ENCODE measurements at places on chromosomes 11 and 22.

DNA sequence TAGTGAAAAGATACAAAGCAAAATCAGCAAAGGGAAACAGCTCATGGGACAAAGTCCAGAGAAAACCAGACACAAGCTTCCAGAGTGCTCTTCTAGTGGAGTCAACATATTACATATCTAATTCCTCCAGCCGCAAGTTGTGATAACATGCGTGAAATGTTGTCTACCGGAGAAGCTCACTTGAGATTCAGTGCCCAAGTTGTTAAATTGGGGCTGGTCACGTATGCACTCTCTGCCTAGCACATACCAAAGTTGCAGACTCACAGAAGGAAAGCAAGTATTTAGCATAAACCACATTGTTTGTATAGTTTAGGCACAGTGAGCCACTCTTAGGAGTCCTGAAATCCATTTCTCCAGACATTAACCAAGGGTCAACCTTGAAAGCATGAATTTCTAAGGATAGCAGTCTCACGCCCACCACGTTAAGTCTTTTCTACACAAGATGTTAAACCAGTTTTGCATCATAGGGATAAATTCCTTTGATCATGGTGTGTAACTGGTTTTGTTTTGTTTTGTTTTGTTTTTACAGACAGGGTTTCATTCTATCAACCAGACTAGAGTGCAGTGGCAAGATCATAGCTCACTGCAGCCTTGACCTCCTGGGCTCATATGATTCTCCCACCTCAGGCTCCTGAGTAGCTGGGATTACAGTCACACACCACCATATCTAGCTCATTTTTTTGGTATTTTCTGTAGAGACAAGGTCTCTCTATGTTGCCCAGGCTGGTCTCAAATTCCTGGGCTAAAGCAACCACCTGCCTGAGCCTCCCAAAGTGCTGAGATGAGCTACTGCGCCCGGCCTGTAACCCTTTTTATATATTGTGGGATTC, 39.5 kb upstream of the EP300 start:
- no peak for DNase-seq

GRCh38 chr11:47864901-47865300, 16.8 kb upstream of the NUP160 start:
- no peak for DNase-seq

- DNase-seq: no peak
Observed at GRCh38 chr11:69947059-69947792, 128.0 kb upstream of the FGF3 start.

DNA sequence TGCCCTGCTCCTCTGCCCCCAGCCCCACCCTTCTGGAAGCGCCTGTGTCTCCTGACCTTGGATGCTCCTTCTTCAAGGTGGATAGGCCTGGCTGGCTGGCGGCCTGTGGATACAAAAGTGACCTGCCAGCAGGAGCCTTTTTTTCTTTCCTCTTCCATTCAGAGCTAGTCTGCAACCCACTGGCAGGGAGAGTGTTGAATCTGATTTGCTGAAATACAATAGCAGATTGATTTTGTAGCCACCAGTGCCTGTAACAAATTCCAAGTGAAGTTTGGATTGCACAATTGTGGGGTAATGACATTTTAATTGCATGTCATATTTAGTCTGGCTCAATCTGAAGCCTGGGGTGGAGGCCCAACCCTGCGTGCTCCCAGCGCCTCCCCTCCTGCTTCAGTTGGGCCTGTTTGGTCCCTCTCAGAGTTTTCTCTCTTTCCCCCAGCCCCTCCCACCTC, 97.2 kb downstream of the GRIK4 start:
- DNase-seq: no peak

GRCh38 chr11:93783765-93784144, 327 bp upstream of the MED17 start:
- DNase-seq: no peak

DNA sequence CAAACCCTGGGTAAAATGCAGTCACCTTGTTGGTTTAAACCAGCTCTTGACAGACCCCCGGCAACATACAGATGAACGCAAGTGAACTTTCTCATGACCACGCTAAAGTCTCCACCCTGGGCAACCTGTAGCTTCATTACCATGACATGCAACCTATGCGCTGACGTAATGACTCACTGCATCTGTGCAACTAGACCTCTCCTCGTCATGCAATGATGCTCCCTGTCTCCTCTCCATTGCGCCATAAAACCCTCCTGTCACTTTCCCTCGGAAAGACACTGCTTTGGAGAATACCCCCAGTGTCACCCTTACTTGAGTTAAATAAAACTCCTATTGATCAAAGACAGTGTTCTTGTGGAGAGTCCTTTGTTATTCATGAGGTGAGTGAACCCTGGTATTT, 52.5 kb downstream of the RCN1 start:
- DNase-seq: no peak

DNA sequence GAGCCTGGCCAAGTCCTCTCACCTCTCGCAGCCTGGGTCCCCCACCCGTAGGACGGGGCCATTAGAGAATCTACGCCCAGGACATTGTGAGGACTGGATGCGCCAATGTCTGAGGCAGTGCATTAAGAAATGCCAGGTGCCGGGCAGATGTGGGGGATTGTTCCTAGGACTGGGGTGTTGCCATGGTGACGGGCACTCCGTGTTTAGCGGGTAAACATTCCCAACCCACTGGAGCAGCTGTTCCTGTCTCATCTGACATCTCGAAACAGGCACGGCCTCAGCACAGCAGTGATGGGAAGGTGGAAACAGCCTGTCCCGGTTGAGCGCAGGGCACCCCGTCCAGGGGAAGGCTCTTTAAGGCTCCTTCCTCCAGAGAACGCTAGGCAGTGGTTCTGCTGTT, 99.6 kb upstream of the RTL6 start:
- DNase-seq: no peak

DNA sequence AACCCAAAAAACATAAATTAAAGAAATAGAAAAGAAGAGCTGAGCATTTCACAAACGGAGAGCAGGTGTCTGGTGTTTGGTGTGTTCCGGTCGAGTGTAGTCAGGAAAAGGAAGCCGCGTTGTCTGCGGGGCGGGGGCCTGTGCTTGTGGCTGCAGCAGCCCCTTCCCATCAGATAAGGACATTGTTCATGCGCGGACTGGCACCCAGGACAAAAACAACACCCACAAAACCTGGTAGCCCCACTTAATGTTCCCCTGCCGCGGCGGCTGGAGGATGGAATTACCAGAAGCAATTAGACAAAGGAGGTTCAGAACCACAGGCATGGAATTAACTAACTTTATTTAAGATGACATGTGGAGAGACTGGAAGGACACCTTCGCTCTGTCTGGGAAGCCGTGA, 29.9 kb downstream of the KRTAP5-5 start:
- no peak for DNase-seq

GRCh38 chr22:17115945-17116565, 5.1 kb downstream of the TMEM121B start:
- DNase-seq: no peak

DNA sequence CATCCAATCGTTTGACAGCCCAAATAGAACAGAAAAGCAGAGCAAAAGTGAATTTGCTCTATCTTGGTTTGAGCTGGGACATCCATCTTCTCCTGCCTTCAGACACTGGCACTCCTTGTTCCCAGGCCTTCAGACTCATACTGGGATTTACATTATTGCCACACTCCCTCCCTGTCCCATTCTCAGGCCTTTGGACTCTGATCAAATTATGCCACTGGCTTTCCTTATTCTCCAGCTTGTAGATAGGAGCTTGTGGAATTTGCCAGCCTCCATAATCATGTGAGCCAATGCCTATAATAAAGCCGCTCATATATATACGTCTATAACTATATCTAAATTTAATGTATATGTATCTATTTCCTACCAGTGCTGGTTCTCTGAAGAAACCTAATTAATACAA, 568.3 kb upstream of the KIRREL3 start:
- DNase-seq: no peak

GRCh38 chr11:25527841-25528240, 804.1 kb upstream of the ANO3 start:
- no peak for DNase-seq

DNA sequence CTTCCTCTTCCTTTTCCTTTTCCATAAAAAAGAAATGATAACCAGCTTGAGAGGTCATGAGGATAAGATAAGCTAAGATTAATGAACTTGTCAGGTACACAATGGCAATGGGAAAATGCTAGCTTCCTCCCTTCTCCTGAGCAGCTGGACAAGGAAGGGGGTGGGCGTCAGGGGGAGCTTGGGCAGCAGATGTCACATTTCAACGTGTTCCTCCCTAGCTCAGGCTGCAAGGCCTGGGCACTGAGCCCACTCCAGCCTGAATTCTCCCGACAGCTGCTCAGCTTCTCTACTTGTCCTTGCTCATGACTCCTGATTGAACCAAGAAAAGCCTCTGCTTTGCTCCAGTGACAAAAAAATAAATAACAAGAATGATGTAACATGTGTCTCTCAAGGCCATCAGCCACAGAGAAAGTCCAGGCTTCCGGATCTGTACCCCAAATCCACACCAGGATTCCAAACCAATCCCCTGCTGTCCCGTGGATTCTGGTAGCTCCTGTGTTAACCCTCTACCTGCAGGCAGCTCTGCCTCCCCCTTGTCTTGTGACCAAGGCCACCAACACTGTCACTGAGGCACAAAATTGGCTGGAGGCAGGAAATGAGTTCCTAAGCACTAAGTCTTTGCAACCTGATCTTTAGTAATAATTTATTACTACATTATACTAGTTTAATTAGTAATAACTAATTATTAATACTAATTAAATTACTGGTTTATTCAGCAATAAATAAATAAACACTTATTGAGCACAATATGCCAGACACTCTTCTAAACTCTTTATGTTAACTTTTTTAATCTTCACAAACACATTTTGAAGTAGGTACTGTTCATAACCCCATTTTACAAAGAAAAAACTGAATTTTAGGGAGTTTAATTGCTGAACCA, 146.5 kb downstream of the CCDC34 start:
- no peak for DNase-seq

- DNase-seq: no peak
Observed at GRCh38 chr11:100816823-100817222, 129.7 kb downstream of the ARHGAP42 start.

DNA sequence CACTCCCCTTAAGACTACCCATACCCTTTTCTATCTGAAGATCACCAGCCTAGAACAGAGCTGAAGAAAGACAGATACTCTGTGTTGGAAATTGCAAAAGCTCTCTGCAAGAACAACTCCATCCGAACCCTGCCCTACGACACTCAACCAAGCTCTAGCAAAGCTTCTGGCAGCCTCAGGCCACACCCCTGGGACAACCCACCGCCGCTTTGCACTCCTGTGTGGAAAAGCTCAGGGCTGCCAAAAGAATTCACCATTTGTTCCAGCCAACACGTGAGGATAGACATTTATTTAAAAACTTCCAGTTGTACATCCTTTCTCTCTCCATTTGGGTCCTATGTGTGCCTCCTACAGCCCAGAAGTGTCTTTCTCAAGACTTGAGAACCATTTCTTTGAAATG, 62.4 kb upstream of the CD5 start:
- no peak for DNase-seq

- DNase-seq: no peak
Observed at GRCh38 chr22:27846910-27847309, 45.4 kb upstream of the MN1 start.

DNA sequence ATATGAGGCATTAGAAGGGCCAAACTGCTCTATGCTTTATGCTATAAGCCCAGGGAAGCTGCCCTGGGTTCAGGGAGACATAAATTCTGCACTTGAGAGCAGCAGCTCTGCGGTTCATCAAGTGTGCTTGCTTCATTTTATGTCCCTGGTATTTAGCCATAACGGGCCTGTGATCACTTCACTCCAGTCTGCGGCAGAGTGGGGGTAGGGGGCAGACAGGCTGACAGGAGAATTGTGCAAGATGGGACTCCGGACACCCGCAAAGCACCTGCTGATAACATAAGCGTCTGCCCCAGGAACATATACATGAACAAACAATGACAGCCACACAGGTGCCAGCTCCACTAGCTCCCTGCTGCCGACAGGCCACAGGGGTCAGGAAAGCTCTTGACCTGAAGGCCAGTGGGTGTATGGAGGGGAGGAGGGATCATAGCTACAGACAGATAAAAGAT, 56.1 kb downstream of the SMCO4 start:
- no peak for DNase-seq

- DNase-seq: no peak
Observed at GRCh38 chr11:12202661-12203310, 92.4 kb downstream of the MICAL2 start.

DNA sequence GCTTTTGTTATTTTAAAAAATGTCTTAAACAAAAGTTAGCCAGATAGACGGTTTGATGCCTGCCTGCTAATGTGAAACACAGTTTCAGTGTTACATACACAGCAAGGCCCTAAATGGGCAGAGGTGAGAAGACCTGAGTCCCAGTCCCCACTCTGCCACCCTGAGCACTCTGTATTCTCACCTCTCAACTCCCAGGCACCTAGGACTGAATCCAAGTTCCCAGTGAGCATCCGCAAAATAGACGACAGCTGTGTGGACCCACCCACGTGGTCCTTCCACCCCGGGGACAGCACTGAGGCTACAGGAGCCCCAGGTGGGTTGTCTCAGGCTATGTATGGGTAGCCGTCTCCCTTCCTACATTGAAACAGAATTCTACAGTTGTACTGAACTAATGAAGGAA, 111.5 kb downstream of the RPL27A start:
- no peak for DNase-seq

DNA sequence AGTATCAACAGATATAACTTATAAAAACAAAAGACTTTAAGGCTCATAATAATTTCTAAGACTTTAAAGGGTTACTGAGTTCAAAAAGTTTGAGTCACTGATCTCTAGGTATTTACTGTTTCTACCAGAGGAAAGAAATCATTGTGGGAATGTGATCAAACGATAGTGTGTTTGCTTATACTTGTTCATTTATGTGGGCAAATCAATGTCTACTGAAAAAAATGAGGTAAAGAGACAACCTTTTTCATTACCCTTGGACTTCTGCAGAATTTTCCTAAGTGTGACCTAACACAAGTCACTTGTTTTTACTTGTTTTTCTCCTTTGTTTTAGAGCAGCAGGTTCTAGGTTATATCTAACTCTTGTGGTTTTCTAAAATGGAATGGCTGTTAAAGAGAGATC, 65.4 kb downstream of the PRR5L start:
- no peak for DNase-seq

DNA sequence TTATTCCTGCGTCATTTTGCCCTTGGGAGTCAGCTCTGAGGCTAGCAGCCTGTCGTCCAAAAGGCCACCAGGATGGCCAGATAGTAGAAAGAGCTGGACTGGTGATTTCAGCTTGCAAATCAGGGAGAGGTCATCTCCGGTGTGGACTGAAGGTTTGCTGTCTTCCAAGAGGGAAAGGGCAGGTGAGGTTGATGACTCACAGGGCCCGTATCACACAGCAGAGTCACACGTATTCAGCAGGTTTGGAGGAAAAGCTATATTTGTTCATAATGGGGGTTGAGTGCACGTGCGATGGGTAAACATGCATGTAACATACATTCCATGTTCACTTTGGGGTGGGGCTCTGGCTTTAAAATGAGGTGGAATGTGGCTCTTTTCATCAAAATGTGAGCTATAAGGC, 25.6 kb downstream of the MRPL21 start:
- no peak for DNase-seq

DNA sequence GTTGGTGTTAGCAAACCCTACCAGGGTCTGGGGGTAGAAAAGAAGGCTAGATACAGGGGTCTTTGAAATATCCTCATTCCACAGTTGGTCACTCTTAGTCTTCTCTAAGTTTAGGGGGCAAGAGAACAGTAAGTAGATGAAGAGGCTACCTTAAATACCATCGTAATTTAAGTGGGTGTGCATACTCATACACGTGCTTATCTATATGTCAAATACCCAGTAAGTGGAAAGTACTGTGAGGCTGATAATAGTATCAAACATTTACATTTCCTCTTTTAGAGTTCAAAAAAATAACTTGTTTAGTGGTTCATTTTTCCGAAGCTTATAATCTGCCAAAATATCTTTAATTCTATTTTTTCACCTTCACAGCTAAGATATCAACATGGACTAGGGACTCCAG, 90.7 kb downstream of the WNT11 start:
- no peak for DNase-seq
